Stimulated activated CD4-positive, alpha-beta T cell treated with anti-CD3 and anti-CD28 coated beads, Interleukin-2, amount 100 ng/mL, for 48 hours (primary cell): ENCODE measurements at places on chromosomes 7 and 10.

DNA sequence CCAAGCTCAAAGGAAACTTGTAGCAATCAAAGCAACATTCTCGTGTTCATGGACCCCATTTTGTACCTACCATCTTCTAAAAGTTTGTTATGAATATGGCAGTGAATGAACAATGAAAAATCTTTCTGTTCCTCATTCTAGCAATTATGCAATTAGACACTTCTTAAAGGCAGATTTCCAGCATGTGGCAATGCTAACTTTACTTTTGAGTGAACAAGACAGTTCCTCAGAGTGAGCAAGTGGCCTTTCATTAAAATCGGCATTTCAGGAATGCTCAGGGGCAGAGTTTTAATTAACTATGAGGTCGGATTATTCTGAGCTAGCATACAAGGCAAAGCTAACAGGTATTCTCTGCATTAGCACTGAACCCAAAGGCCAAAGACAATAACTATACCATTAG is 48.4 kb upstream of the NFE2L3 start:
- no peak for DNase-seq

DNA sequence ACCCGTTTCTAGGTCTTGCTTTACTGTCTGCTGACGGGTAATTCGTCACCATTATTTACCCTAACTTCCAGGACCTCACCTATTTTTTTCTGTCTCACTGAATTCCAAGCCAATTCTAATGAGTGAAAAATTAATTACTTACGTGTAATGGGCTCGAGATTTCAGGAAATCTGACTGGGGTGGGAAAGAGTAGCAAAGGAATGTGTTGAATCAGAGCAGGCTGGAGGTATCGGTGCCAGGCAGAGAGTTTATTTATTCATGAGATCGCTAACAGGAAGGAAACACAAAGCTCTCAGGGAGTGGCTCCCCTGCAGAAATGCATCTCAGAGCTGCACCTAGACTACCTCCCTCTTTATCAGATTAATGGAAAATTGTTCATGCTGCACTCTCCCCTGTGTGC is 4.0 kb upstream of the DIP2C start:
- no peak for DNase-seq

- no peak for DNase-seq
Measured at GRCh38 chr10:1368842-1369171, 312.6 kb downstream of the WDR37 start.

DNA sequence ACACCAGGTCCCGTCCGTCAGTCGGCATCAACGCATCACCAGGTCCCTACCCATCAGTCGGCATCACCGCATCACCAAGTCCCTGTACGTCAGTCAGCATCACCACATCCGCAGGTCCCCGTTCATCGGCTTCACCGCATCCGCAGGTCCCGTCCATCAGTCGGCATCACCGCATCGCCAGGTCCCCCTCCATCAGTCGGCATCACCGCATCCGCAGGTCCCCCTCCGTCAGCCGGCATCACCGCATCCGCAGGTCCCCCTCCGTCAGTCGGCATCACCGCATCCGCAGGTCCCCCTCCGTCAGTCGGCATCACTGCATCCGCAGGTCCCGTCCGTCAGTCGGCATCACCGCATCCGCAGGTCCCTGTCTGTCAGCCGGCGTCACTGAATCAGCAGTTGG is 55.1 kb downstream of the IGF2BP3 start:
- no peak for DNase-seq

- DNase-seq = no peak
Measured at GRCh38 chr7:88396295-88396947, 89.7 kb upstream of the STEAP4 start.

GRCh38 chr10:84563868-84564267 is 235.5 kb downstream of the CCSER2 start:
- DNase-seq = no peak

GRCh38 chr7:101519324-101520023 is 109.6 kb downstream of the MYL10 start:
- DNase-seq = no peak

GRCh38 chr10:70662362-70663220 is 9.7 kb upstream of the ADAMTS14 start:
- DNase-seq = no peak

DNA sequence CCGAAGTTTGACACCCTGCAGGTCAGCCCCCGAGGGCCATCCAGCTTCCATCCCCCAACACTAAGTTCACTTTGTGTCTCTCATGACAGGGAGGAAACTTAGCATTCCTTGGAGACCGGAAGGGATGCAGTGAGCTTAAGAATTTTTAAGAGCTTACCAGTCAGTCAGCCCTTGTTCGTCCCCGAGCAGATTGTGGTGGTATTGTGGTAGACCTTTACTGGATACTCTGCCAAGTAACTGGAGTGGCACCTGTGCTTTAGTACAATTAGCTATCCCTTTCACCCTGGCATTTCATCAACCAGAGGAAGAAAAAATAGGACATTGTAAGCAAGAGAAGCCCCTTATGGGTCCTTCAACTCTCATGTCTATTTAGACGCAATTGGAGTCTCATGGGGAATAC is 74.8 kb downstream of the NSUN6 start:
- no peak for DNase-seq

DNA sequence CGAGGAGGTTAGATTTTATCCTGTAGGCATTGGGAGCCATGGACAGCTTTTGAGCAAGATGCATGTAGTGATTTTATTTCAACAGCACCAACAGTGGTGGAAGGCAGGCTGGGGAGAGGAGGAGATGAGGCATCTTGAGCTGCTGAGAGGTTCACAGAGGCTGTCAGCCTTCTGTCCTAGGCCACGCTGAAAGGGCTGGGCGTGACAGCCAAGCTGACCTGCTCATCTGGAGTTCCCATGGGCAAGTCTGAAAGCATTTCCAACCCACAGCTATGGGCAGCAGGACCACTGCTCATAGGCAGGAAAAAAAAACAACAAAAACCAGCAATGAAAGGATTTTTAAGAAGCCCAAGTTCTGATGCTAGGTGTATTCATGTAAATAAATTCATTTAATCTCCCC is 7.7 kb downstream of the NEURL1 start:
- DNase-seq = no peak

DNA sequence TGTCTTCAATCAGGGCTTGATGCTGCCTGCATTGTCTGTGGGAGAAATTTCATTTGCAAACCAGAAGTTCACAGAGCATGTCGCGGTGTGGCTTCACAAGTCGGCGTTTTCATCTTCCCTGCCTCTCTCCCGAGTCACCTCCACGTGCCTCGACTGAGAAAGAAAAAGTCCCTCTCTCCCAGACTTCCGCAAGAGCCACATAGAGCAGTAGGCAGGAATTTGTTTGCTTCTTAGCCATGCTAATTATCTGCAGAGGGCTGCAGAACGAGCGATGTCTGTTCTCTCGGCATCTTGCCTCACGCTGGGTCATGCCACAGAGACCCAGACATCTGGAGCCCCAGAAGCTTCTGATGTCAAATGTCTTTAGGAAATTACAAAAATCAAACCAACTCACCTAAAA is 272.2 kb downstream of the TCF7L2 start:
- DNase-seq = no peak

GRCh38 chr7:128796327-128796726 is 4.6 kb downstream of the CCDC136 start:
- DNase-seq = no peak

DNA sequence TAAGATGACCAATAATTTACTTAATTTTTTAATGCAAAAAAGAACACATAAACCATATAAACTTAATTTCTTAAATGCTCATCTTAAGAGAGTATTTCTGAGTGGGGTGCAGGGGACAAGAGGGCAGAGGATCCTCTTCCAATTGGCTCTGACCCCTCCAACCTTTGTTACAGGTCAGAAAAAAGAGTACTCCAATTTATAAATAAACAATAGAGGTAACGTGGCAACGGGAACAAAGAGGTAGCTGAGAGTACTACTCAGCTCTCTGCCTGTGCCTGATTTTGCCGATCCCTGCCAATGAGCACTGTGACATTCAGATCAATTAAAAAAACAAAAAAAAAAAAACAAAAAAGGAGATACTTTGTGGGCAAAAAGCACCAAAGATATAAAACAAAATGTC is 307.9 kb downstream of the PARD3 start:
- no peak for DNase-seq

- no peak for DNase-seq
Measured at GRCh38 chr10:7700577-7701125, 2.5 kb upstream of the ITIH2 start.

DNA sequence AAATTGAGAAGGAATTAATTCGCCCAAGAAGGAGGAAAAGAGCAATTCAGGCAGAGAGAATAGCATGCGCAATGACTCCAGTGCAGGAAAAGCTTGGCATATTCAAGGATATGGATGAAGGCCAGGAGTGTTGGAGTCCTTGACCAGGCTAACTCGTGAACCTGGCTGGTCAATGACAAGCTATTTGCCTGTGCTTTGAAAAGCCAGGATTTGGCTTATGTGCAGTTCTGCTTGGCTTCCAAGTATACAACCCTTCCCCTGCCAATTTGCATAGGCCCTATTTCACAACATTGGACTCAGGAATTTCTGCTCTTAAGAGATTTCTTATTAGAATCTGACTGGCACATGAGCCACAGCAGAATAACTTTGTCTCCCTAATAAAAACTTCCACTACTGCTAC is 72.3 kb upstream of the SP8 start:
- no peak for DNase-seq

- DNase-seq = no peak
Measured at GRCh38 chr7:78434281-78434680, 635.7 kb downstream of the PHTF2 start.

- DNase-seq = no peak
Measured at GRCh38 chr10:105347487-105347886, 706.4 kb downstream of the SORCS3 start.

DNA sequence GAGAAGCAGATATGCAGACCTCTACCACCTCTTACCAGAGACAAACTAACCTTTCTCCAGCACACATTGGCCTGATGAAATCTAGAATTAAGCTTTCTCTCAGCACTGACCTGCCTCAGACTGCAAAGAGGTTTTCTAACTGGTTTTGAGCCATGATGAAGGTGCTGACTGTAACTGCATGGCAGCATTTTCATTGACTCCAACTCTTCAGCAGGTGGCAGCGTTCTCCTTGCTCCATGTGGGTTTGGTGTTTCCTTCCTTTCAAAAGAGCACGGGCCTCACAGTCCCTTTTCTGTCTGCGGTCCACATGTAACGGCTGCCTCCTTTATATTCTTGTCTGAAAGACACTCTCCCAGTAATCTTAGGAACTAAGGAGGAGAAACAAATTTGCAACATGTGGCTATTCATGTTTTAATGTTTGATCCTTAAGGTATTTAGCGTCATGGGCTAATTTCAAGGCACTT is 12.6 kb downstream of the KLLN start:
- peak; percentile 16 for DNase-seq

GRCh38 chr10:54749623-54750022 is 51.4 kb downstream of the PCDH15 start:
- no peak for DNase-seq

DNA sequence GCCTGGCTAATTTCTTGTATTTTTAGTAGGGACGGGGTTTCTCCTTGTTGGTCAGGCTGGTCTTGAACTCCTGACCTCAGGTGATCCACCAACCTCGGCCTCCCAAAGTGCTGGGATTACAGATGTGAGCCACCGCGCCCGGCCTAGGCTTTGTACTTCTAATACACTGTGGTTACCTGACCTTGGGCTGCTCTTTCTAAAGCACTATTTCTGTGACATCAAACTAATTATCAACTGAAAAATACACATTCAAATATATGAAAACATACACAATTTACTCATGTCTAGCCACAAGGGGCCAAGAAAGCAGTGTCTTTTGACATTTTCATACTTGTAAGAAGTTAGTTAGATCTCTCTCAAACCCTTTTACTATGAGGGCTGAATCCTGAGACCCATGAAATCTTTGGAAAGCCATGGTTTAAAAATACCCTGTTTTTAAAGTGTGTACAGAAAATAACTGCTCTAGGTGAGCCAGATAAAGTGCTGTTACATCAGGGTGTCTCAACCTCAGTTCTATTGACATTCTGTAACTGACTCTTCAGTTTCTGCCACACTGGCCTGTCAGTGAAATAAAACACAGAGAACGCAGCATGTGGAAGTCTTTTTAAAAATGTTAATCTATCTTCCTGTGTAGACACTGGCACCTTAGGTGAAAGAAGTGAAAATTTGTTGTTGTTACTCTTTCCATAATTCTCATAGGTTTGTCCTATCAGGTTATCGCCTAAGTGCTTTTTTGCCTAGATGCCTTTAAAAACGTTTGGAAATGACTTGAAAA is 58.8 kb downstream of the CREM start:
- no peak for DNase-seq

GRCh38 chr10:2933519-2933918 is 133.8 kb upstream of the PFKP start:
- no peak for DNase-seq

DNA sequence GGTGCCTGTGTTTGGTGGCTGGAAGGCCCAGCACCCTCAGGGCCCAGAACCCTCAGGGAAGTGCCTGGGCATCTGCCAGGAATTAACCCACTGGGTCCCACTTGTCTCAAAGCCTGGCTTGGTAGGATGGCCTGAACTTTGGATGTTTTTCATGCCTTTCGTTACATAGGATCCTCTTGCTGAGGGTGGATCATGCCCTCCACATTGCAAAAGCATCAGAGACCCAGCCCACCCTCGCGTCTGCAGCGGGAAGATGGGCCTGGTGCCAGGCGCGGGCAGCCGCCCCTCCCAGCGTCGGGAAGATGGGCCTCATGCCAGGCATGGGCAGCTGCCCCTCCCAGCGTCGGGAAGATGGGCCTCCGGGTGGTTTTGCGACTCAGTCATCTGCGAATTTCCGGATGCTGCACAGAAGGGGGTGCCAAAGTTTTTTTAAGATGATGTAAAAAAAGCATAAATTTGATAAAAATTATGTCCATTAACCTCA is 51.9 kb upstream of the PRKAR1B start:
- DNase-seq = no peak

DNA sequence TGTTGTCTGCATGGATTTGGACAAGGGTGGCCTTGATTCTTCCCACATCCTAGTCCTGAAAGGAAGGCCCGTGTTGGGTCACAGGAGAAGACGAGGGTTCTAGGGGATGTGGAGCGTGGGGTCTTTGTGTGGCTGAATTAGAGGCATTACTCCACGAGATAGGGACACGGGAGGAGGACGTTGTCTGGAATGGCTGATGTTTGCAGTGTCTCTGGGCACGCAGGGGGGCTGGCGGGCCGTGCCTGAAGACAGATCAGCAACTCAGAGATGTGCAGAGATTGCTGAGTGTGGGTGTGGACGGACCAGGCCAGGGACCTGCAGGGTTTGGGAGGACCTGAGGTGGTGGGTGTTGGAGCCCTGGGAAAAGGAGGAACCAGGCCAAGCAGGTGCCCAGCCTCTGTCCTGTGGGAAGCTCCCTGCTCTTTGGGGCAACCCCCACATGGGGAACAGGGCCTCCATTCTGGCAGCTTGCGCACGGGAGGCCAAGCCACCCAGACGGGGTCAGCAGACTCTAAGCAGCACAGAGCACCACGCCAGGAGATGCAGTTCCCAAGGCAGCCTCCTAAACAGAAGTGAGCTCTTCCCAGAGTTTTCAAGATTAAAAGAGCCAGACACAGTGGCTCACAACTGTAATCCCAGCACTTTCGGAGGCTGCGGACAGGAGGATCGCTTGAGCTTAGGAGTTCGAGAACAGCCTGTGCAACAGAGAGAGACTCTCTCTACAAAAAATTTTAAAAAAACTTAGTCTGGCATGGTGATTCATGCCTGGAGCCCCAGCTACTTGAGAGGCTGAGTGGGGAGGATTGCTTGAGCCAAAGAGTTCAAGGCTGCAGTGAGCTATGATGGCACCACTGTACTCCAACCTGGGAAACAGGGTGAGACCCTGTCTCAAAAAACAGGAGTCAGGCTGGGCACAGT is 71.0 kb upstream of the GTF2I start:
- DNase-seq = no peak
